Testis (tissue), 5 donors: ENCODE measurements at places on chromosomes 11 and 22.

- DNase-seq, result no peak
Observed at GRCh38 chr11:17850336-17850735, 115.8 kb downstream of the KCNC1 start.

DNA sequence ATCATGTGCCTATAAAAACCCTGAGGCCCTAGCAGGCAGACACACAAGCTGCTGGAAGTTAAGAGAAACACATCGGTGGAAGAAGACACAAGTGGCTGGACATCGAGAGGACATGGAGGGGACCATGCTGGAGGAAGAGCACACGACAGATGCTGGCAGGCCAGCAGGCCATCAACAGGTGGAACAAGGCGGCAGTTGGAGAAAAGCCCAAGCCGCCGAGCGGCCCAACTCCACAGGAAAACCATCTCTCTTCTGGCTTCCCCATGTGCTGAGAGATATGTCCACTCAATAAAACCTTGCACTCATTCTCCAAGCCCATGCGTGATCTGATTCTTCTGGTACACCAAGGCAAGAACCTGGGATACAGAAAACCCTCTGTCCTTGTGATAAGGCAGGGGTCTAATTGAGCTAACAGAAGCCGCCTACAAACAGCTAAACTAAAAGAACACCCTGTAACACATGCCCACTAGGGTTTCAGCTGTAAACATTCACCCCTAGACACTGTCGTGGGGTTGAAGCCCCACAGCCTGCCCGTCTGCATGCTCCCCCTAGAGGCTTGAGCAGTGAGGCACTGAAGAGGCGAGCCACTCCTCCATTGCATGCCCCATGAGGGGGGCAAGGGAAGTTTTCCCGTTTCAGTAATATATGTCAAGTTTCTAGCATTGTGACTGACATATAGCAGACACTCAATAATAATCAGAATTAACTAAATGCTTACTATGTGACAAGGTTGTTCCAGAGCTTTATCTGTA, 39.0 kb upstream of the MMP20 start:
- no peak for DNase-seq

GRCh38 chr22:29163808-29164207, 41.9 kb upstream of the EMID1 start:
- DNase-seq, result no peak

DNA sequence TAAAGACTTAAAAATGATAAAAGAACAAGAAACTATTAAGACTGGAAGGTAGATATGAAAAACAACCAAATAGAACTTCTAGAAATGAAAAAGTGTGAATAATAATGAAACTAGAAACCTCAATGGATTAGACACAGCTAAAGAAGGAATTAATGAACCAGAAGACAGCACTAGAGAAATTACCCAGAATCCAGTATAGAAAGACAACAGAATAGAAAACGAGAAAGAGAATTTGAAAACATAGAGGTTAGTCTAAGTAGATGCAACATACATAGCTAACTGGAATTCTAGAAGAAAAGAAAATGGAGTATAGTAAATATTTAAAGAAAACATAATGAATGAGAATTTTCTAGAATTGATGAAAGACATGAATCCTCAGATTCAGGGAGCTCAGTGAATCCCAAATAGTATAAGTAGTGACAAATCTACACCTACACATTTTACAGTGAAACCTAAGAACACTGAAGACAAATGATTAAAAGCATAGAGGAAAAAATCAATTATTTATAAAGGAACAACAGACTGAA, 111.9 kb downstream of the PARVA start:
- no peak for DNase-seq

GRCh38 chr11:103946793-103947545, 89.5 kb upstream of the DDI1 start:
- no peak for DNase-seq

GRCh38 chr11:75898871-75899270, 83.9 kb downstream of the UVRAG start:
- no peak for DNase-seq

GRCh38 chr11:119389611-119390254, 8.2 kb upstream of the USP2 start:
- DNase-seq, result no peak

DNA sequence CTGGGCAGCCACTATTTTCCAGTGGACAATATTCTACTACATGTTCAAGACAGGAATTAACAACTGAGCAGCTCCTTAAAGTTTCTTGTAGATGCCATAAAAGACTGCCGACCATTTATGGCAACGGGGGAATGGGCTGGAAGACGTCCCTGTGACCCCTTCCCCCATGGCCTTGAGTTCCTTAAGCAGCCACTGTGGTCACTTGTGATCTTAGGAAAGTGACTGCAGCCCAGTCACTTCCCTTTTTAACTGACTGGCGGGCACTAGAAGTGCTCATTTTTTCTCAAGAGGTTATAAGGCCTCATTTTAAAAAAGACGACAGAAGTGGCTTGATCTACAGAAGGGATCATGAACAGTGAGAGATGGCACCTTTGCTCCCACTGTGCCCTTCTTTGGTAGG, 153.2 kb upstream of the NARS2 start:
- DNase-seq, result no peak

DNA sequence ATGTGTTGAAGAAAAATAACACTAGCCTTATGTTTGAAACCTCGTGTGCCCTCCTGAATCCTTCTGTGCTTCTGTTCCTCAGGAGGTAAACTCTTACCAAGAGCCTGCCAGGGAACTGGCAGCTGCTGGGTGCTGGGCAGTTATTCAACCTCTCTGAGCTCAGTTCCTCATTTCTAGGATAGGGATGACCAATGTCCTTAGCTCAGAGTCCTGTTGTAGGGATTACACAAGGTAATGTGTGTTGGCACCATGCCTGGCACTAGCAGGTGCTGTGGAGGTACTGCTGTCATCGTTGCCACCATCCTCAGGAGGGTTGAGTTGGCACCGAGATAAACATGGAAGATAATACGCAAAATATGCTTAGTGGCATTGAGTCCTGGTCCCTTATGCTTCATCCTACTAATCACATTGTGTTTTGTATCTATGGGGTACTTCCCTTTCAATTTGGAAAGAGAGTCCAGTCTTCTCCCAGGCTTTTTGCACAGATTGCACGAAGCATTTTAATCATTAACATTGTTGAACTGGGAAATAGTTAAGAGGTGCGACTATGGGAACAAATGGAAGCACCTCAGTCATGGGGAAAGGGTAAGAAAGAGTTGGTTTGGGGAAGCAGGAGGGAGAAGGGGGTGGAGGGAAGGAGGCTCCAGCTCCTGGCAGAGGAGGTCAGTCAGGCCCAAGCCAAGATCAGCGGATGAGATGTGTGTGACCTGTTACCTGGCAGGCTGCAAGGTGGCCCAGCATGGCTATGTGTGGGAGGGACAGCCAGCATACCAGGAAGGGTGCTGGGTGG, 56.7 kb downstream of the CABIN1 start:
- DNase-seq, result no peak

DNA sequence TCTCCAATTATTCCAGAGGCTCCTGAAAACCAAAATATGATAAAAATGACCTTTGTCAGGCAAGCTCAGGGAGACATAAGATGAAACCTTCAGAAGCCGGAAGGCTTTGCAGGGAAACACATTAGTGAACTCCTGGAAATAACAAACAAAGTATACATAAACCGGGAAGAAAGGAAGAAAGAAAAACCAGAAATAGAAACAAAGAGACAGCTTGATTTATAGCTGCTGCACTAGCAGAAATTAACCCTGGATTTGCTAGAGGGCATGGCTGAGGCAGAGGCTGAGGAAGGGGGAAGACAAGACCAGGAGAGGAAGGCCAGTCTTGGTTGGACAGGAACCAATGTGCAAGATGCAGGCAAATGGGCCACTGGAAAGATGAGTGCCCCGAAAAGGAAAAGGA, 33.3 kb downstream of the SLC22A25 start:
- no peak for DNase-seq

- DNase-seq, result no peak
Observed at GRCh38 chr11:31337806-31338205, 31.7 kb downstream of the DCDC1 start.

DNA sequence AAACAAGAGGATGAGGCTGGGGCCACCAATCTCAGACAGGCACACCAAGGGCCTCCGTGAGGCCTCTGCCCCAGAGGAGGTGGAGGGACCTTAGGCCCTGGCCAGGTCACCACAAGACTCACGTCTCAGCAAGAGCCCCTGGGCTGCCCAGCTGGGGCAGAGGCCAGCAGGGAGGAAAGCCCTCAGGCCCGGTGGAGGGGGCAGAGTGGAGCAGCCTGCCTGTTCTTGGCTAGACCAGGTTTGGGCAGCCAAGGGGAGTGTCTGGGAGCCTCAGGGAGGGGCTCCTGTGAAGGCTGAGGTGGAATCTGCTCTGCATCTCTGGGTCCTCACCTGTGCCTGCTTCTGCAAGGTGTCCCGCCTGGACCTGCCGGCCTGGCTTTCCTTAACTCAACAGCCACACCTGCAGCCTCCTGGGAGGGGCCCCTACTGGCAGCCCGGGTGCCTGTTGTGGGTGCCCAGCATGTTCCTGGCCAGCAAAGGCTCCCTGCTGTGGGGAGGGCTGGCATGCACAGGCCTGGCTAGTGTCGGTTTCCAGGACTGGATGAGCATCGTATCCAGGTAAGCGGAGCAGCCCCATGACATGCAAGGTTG, 11.9 kb downstream of the TTLL12 start:
- DNase-seq, result no peak

- DNase-seq, result no peak
Observed at GRCh38 chr22:29308791-29309262, 2.4 kb downstream of the GAS2L1 start.

DNA sequence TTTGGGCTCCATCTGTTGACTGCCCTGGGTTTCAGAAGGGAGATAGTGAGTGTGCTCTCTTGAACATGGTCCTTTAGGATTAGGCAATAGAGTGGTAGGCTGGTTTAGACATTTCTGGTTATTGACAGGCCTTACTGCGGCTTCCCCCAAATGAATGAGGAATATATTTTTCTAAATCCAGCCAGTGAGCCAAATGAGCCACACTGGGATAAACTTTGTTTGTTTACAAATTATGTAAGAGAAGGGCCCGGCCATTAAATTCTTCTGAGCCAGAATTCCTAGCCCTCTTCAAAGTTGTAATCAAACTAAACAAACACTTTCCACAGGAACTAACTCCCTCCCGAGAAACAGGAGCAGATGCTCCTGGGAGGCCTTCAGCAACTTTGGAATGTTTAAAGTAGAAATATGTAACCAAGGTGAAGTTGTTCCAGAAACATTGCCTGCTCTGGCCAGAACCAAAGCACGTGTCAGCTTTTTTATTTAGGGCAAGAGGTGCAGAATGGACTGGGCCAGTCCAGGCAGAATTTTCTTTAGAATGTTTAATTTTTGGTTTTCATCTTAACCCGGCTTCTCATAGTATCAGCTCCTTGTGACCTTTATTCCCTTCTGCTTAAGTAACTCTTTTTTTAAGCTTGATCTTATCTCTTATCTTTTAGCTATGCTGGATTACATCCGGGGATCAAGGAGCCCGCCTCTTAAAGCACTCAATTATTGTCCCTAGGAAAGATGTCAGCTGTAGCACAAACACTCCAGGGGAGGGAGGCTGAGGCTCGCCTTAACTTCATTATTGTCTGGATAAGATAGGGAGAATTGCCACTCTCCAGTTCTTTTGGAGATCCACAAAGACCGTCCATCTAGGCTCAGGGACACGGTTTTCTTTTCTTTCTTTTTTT, 28.7 kb downstream of the ZNRF3 start:
- DNase-seq, result peak; percentile 43

DNA sequence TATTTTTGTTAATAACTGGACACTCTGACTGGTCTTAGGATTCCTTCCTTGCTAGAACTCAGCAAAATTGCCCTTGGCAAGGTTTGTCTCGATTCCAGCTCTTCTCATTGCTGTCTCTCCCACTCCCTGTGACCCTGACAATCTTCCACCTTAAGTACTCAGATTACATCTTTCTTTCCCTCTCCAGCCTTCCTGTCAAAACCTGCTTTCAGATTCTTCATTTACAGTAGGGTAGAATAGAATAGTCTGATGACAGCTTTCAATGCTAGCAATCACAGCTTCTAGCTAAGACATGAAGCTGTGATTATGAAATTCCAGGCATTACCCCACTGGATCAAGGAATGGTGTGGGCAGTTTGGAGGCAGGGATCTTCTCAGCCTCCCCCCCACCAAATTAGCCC, 39.2 kb upstream of the LMO2 start:
- DNase-seq, result no peak

GRCh38 chr11:56950510-56950909, 38.2 kb upstream of the OR5AK2 start:
- DNase-seq, result no peak

GRCh38 chr11:6319704-6320410, 444 bp downstream of the CAVIN3 start:
- peak; percentile 94 for DNase-seq

DNA sequence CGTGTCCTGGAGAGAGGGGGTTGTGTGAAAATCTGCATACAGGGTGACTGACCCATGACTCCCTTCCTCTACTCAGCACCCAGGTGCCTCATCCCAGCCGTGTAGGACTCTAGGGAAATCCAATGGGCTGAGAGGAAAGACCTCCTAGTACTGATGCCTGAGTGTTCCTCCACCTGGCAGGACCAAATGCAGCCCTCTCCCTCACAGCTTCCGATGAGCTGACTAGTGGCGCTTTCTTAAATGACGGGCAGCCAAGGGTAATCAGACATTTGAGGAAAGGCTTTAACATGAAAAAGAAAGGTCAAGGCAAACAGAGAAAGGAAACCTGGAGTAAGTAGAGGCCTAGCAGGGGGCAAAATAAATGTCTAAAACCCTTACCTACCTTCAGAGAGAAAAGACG, 5.0 kb upstream of the KCNJ1 start:
- no peak for DNase-seq

GRCh38 chr11:71917646-71918140, 10.7 kb downstream of the XNDC1N start:
- DNase-seq, result no peak

DNA sequence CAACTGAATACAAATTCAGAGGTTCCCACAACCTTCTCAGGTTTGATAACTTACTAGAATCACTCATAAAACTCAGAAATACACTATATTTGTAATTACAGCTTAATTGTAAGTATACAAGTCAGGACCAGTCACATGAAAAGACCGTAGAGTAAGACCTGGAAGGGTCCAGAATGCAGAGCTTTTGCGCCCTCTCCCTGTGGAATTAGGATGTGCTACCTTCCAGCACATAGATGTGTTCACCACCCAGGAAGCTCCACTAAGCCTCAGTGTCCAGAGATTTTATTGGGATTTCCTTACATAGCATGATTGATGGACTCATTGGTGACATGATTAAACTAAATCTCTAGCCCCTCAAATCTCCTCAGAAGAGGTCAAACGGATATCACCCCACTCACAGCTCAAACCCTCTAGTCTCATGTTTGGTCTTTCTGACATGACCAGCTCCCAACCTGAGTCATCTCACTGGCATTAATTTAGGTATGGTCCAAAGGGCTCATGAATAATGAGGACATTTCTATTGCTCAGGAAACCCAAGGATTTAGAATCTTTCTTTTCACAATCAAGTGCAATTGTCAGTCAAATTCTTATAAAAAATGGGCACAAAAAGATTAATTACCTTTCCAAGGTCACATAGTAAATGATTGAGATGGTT, 77.2 kb upstream of the UBASH3B start:
- no peak for DNase-seq
